Stimulated activated CD4-positive, alpha-beta T cell treated with anti-CD3 and anti-CD28 coated beads, Interleukin-15, amount 100 ng/mL, for 1 hour (primary cell): ENCODE measurements at places on chromosomes 4 and X.

DNA sequence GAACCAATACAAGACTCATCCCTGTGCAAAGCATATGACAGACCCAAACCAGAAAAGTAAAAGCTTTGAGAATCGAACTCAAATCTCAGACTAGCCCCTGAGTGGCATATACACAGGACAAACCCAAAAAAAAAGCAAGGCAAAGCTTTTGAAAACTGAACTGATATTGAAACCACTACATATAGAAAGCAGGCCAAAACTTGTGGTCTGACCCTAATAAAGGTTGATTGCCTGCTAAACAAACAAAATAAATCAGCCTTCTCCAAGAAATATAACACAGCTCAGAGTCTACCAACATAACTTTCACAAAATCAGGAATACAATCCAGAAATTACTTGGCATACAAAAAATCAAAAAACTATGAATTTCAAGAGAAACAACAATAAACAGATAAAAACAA, 40.3 kb downstream of the LRBA start:
- no peak for DNase-seq

GRCh38 chr4:173014113-173014558, 154.5 kb upstream of the GALNT7 start:
- DNase-seq: no peak

GRCh38 chrX:11180571-11180970, 69.4 kb downstream of the HCCS start:
- no peak for DNase-seq

DNA sequence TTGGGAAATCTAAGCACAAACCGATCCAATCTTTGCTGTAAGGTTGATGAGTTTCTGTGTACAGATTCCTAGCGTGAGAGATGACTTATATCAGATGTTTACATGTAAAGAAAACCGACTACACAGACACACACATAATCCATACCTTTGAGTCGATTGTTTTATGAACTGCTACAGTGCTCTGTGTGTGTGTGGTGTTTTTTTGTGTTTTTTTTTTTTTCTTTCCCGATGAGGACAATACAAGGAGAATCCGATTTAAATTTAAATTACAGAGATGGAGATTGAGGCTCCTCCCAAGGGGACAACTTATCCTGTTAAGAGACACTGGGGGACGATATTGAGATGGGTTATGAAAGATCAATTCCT, 461 bp upstream of the SLC9A6 start:
- no peak for DNase-seq

DNA sequence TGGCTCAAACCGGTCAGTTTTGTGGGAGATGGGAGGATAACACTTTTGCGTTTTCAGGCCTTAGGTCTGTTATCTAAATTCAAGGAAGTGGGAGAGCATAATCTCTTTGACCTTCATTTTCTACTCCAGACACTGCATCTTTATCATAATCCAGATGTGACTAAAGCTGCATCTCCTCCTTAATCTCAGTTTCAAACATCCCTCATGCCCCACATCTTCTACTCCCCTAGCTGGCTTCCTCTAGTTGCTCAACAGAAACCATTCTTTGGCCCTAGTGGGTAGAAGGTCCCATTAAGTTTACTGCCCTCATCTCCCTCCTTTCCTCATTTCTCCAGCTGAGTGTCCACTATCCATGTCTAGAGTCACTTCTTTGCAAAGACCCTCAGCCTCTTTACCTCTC, 18.8 kb upstream of the RASL11B start:
- no peak for DNase-seq

- DNase-seq: no peak
Observed at GRCh38 chr4:155600244-155600643, 66.4 kb upstream of the GUCY1A1 start.

- DNase-seq: no peak
Observed at GRCh38 chr4:2256156-2256731, 5.7 kb downstream of the MXD4 start.

DNA sequence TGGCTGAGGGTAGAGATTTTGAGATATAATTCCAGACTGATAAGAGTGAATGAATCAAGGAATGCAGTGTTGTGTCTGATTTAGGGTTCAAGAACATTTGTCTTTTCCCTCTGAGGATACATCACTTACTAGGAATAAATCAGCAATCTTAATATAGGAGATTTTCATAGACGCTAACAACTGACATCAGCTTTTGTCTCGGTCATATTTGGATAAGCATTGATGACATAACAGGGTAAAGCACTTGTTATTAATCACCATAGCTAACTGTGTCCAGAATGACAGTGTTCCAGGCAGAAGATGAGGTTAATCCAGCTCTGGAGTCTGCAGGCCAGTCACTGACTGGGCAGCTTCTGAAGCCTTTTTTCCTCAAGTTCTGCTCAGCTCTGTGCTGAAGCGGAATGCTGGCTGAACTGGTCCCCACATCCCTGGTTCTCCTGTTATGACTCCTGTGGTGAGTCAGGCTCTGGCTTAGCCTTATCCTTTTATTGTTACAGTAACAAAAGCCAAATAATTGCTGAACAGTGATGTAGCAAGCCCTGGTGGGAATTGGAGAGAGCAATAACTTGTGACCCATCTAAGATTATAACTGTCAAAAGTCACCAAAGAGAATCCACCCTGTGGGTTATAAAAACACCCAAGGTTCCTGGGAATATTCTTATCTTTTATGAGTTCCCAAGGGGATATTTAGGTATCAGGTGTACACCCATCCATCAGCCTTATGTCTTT, 41.8 kb downstream of the FNIP2 start:
- DNase-seq: no peak

DNA sequence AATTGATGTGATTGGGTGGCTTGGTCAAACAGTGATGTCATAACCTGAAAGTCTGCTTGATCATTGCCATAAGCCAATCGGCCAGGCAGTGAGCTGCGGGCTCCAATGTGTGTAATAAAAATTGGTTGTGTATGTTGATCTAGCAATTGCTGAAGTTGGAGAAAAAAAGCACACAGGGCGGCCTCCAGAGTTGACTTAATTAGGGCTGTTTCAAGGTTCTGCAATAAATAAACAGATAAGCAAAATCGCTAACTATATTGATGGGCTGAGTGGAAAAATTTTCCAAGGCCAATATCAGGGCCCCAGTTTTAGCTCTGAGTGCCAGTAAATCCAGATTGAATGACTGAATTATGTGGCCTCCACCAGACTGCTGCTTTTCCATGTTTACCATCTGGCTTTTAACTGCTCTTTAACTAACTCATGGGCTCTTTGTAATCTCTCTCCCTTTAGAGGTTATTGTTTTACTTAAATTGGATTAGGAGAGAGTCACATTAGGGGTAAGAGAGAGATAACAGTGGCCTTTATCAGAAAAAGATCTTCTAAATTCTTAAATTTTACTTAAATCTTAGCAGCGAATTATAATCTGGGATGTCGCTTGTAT, 160.6 kb upstream of the WDFY3 start:
- no peak for DNase-seq

DNA sequence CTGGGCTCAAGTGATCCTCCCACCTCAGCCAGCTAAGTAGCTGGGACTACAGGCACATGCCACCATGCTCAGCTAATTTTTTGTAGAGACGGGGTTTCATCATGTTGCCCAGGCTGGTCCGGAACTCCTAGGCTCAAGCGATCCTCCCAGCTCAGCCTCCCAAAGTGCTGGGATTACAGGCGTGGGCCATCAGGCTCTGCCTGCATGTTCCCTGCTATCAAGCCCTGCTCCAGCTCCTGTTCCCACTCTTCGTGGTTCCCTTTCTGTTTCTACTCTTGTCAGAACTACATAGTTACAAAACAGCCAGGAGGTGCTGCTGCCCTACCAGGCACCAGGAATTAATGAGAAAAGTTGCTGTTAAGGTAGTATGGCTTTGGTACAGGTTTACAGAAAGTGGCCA, 8.7 kb downstream of the TIMP1 start:
- DNase-seq: no peak

DNA sequence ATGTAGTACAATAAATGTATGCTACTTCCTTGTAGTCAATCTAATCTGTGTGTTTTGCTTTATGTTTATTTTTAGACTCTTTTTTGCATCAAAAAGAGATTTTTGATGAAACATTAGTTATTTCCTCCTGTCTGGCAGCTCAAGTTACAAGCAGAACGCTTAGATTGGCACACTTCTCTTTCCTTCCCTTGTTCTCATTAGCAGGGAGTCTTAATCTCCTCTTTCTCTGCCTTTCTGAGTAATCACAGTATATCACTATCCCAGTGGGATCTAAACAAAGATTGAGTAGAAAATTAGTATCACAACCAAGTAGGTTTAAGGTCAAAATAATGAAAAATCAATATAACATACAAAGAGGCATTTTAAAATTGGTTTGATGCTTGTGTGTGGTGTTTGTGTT, 1192.6 kb downstream of the C4orf33 start:
- no peak for DNase-seq

DNA sequence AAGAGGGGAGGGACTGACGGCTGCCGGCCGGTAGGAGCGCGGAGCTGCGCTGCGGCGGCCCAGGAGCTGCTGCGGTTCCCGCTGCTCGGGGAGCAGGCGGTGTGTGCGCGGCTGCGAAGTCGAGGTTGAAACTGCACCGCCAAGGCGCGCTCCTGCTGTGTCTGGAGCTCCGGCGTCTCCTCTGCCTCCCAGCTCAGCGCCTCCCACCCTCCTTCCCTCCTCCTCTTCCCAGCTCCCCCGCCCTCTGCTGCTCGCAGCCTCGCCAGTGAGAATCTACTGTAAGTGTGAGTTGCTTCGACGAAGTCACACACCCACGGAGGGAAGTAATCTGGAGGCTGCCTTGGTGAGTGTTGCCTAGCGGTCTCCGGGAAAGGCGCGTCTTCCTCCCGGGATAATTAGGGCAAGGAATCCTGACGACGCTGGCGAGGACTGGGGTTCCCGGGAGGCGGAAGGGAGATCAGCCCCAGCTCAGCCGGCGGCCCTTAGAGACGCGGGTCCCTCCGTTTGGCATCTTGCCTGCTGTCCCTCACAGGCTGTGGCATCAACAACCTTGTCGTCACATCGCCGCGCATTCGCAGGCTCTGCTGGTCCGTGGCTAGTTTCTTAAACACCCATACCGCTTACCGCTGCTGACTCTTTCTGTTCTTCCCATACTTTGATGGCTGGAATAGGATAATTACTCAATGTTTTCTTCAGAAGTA, at the start of gene EPHA5:
TSS of gene EPHA5 (minus strand) at position 159 of the 701 bp plus-strand sequence. CDS start 747 bp downstream, outside the sequence.
- no peak for DNase-seq

- DNase-seq: no peak
Observed at GRCh38 chr4:117949621-117950020, 84.7 kb upstream of the NDST3 start.

GRCh38 chr4:124307143-124307542, 405.4 kb downstream of the ANKRD50 start:
- DNase-seq: no peak

DNA sequence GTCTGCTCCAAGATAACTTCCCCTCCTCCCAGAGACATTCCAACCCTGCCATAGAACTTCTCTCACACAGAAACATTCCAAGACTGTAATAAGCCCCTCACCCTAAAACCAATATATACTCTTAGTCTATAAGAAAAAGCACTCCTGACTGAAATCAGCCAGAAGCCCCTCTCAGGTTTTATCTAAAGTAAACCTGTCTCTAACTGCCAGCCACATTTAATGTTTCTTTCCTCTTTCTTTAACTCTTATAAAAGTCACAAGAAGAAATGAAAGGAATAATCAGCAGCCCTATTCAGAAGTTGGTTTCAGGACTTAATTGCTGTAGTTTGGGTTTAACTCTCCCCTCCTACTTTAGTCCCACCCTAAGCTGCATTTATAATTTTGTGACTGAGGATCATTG, 165.0 kb upstream of the ZCCHC13 start:
- DNase-seq: no peak

DNA sequence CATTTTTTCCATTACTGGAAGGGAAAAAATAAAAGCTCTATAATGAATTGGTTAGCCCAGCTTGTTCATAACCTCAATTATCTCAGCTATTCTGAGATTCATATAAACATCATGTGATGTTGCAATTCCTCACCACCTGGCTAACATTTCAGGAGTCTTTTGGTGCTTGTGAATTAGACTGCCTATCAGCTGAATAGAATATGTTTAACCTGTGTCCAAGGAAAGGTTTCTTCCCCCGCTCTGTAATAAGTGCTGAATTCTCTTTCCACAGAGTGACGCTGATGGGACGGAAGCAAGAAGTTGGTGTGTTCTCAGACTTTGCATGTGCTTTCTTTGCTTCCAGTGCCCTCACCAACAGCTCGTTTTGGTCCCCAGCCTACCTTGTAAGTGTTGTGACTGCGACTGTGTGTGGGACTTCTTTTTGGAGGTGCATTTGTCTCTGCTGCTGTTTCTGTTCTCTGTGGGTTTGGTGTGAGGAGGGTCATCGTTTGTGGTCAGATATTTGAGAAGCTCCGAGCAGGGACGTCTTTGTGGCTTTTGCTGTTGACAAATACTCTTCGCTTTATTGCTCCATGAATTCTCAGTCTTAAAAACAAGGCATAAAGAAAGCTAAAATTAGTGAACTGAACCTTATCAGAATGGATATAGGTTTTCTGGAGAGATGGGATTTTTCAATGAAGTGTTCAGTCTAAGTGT, 61.7 kb downstream of the PPARGC1A start:
- no peak for DNase-seq

GRCh38 chrX:12997906-12998687, 23.2 kb downstream of the TMSB4X start:
- no peak for DNase-seq

DNA sequence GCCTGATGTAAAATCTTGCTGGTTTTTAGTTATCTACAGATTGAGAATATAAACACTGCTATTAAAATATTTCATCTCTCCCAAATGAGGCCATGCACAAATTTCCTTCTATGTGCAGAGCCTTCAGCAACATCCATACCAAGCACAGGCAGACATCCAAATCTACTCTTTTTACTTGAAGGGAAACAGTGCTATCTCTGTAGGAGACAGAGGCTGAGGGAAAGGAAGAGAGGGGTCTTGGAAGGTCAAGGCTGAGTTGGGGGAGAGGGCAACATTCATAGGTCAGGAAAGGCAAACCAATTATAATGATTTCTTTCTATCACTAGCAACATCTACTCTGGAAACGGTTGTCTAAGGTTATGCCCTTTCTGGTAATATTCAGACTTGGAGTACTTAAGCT, 240.2 kb downstream of the CBR4 start:
- no peak for DNase-seq

GRCh38 chrX:12977761-12978204, 2.9 kb downstream of the TMSB4X start:
- DNase-seq: no peak

GRCh38 chrX:130770615-130771014, 132.4 kb downstream of the ENOX2 start:
- DNase-seq: no peak

DNA sequence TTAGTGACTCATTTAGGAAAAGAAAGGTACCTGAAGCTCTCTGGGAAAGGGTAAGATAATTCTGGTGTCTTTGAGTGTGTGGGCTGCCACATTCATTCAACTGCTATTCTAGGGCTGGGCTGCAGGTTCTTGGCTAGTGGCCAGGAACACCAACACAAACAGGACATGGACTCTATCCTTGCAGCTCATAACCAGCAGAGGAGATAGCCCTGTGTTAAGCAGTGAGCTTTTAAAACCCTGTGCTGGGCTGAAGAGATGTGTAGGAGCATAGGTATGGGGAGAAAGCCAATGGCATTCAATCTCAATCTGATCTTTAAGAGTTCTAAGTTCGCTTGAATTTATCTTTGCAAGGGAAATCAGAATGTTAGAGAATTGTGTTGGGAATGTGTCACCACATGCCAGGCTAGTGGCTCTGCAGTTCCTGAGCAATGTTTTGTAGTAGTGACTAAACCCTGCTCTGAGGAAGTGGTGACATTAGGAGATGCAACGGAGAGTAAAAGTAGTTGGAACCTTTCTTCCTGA, 39.2 kb downstream of the SGMS2 start:
- DNase-seq: no peak

- DNase-seq: no peak
Observed at GRCh38 chrX:13597874-13598273, 28.5 kb downstream of the EGFL6 start.
